ENCODE measurements at places on chromosomes 2 and 18.

GRCh38 chr18:35619941-35620340 is 38.4 kb downstream of the GALNT1 start:
- DNase-seq = no peak

DNA sequence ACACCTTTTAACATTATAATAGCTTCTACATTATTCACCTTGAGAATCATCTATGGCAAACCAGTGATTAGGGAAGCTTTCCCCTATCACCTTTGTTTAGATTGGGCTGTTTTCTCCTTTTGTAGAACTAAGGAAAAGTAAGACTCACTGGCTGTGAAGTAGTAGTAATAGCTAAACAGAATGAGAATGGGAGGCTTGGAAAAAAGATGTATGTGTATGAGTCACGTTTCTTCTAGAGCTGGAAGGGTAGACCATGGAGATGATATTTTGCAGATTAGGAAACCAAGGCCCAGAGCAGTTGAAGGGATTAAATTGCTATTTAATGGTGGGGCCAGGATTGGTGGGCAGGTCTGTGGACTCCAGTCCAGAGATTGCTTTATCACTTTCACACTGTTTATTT is 214.5 kb downstream of the MCFD2 start:
- DNase-seq = no peak

DNA sequence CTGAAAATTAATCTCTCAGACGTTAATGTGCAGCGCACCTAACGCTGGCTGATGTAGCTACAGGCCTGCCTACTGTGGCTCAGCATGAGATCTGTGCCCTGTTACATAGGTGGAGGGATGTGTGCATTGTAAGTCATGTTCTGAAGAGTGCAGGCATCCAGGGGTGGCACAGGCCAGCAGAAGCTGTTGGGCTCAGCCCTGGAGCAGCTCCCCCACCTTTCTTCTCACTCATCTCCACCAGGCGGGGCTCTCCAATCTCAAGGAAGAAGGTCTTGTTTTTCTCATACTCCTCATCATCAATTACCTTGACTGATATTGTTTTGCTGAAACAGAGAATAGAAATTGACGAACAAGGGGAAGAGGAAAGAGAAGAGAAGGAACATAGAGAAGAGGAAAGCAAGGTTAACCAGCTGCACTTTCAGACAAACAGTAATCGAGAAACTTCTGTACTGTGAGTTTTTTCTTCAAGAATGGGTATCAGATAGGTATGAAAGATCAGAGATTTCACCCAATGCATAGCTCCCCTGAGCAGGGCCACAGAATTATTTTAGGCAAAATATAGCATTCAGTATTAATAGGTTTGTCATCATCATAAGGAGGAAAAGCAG is 273.6 kb downstream of the SLC8A1 start:
- DNase-seq = no peak

DNA sequence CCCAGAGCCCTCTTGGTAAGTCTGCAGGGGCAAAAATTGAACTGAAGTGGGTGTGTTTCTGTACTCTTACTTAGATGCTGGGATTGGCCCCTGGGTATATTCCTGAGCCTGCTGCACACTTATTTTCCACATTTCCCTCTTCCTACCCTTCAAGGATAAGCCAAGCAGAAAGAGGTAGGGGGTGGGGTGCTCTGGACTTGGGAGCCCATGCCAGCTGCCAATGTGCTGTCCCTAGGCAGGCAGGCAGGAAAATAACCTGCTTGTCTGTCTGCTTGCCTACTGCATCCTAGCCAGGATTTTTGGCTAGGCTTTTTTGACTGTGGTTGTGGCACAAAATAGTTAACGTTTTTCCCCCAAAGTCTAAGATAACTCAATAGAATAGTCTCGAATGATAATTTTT is 234.3 kb downstream of the ALK start:
- DNase-seq = no peak

GRCh38 chr2:172425336-172425735 is 2.0 kb upstream of the ITGA6 start:
- DNase-seq = no peak

DNA sequence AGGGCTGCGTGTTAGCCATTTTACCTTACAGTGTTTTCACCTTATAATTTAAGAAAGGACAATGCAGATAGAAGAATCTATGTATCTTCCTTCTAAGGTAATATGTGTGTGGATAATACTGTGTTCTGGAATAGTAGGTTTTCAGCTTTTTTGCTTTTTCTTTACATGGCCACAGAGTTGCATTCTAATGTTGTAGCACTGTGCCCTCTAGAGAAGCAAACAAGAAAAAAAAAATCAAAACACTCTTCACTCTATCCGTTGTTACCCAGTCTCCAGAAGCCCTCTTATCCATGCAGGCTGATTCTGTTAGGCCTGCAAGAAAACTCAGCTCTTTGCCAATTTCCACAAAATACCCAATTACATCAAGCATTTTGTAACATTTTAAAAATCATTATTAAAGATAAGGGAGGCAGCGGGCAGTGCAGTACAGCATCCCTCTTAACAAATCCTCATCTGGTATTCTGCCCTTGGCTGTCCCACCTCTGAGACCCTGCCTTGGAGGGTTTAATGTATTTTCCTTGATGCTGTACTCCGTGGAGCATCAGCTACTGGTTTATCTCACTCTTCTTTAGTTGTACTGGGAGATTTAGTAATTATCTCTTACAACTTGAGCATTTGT is 41.8 kb downstream of the CDH7 start:
- no peak for DNase-seq

GRCh38 chr2:64865073-64865830 is 123.9 kb upstream of the SLC1A4 start:
- peak; percentile 87 for DNase-seq

DNA sequence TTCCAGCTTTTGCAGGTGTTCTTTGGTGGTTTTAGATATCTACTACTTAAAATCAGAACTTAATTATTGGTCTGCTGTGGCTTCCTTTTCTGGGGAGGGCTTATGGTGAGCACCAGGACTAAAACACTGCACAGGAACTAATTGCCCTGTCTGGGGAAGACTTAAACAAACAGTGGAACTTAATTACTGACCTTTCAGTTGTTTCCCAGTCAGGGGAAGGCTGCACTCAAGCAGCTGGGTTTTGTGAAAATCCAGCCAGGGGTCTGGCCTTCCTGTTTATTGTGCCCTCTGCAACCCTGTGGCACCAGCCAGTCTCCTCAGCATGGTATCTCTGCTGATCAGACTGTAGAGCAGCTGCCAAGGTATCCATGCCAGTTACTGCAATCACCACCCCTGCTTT is 398.2 kb downstream of the ADCYAP1 start:
- no peak for DNase-seq

GRCh38 chr2:187774551-187775071 is 220.4 kb upstream of the TFPI start:
- no peak for DNase-seq

DNA sequence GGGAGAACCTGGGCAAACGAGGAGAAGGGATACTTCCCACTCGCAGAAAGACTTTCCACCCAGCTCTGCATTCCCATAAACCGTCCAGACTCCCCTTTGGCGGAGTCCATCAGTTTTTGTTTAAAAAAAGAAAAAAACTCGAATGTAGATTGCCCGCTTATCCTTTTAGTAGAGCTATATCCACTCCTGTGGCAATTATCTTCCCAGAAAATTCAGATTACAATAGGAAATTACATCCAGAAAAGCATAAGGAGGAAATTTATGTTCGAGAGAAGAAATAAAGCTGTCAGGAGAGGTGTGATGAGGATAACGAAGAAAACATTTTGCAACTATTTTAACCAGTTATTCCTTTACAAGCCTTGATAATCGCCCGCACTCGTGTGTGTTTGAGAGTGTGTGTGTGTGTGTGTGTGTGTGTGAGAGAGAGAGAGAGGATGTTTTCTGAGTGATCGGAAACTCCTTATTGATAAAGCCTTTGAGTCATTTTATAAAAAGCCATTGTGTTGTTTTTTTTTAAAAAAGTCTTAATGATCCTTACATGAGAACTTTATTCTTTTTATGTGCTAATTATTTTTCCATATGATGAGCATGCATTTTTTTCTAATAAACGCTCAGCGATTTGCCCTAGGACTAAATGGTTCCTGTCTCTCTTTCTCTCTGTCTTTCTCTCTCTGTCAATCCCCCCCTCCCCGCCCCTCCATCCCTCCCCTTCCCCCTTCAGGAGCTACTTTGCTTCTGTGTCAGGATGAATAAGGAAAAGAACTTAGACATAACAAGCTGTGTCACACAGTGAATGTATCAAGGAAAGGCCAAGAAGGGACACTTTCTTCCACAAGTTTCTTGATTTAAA is 1.1 kb upstream of the PPP3R1 start:
- no peak for DNase-seq

- no peak for DNase-seq
Observed at GRCh38 chr2:216713691-216714336, 18.5 kb upstream of the IGFBP5 start.

DNA sequence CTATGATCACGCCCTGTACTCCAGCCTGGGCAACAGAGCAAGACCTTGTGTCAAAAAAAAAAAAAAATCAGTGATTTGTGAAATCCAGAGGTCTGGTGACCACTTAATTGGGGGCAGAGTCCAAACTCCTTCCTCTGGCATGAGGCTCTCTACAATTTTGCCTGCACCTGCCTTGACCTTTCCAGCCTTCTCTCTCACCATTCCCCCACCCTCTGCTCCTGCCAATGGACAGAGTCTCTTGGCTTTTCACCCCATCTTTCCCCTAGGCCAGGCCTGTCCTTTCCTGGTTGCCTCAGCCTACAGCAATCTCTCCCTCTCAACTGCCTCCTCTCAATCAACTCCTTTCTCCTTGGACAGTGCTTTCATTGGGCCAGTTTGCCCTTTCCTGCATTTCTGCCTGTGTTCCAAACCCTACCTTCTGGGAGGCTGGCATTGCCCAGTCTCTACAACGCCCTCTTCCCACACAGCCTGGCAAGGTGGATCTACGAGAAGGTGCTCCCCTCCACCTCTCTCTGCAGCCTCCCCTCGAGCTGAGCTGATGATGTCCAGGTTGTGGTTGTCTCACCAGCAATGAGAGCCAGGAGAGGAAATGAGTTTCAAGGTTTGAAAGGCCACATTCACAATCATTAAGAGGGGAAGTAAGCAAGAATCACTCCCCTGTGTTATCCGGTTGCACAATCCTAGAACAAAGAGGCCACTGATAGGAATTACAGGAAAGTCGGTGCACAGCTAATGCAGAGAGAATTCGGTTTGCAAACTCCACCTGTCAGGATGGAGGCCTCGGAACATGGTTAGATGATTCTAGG is 39.5 kb upstream of the NPAS2 start:
- DNase-seq = no peak

GRCh38 chr2:229485857-229486256 is 214.8 kb upstream of the PID1 start:
- DNase-seq = no peak

DNA sequence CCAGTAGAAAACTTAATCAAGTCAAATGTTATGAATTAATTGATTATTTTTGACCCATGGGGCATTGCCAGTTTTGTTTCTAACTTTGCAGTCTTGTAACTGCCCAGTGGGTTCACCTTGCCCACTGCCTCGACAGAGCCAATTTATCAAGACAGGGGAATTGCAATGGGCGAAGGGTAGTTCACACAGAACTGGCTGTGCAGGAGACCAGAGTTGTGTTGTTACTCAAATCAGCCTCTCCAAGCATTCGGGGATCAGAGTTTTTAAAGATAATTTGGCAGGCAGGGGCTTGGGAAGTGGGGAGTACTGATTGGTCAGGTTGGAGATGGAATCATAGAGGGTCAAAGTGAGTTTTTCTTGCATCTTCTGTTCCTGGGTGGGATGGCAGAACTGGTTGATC is 168.5 kb upstream of the COPS8 start:
- no peak for DNase-seq

GRCh38 chr2:54704688-54705605 is 18.5 kb upstream of the EML6 start:
- DNase-seq = no peak

GRCh38 chr2:3588084-3588483 is 6.8 kb upstream of the COLEC11 start:
- DNase-seq = no peak

DNA sequence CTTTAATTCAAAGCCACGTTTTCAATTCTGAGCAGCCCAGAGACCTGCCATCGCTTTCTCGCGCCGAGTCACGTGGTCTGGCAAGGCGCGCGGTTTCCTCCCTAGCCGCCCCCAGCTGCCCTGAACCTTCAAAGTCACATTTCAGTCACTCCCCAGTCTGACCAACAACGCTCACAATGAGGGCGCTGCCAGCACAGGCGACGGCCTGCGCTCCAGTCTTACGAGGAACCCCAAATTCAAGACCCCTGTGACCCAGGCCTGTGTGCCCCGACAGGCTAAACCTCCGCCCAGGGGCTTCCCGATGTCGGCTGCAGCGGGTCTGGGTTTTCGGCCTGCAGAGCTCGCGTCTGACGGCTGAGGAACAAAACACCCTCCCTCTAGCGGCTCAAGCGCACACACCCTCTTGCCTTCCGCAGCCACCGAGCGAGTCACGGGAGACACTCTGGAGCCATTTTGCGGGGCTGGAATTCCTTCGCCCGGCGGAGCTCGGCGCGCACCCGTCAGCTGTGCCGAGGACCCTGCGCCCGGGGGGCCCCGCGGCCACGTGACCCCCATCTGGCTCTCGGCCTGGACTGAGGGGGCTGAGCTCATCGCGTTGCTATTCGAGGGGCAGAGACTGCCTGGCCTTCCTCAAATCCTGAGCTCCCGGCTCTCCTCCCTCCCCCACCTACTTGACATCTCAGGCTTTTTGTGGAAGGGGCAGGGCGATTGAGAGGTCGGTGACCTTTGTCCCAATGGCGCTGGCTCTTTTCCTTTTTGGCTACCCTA is 69.9 kb upstream of the ITGB6 start:
- DNase-seq = peak; percentile 66

- DNase-seq = no peak
Observed at GRCh38 chr2:216727346-216728122, 32.2 kb upstream of the IGFBP5 start.

GRCh38 chr2:121321476-121321875 is 36.5 kb upstream of the TFCP2L1 start:
- DNase-seq = no peak

DNA sequence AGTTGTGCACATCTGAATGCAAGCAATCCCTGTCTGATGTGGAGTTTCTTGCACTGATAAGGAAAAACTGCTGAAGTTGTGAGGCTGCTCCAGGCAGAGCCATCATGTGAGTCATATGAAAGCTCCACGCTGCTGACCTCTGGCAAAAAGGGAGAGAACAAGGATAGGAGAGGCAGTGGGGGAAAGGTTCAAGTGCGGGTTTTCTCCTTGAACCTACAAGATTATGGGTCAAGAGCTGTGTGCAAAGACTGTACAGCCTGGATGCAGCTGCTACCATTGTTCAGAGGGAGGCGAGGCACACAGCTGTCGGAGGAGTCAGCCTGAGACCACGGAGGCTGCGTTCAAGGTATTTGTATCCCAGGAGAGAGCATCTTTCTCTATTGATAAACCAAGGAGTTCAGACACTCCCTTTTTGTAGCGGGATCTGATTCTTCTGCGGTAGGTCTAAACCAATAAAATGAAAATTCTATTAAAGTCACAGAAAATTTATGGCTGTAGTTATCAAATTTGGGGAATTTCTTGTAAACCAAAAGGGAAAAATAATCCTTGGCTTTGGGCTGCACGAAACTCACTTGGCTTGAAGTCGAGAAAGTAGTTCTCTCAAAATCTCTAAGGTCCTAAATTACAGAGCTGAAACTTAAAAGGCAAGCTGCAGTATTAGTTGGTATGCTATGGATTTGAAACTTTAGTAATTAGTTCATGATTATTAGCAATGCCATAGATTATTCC is at the start of gene CDK15:
CDK15 (plus strand) TSS at position 96 of the 729 bp plus-strand sequence; CDS start at position 224, 128 bp downstream.
- no peak for DNase-seq

- DNase-seq = no peak
Observed at GRCh38 chr2:182456784-182457183, 29.9 kb upstream of the PDE1A start.
